H1 (cell line): ENCODE measurements at places on chromosomes 12 and 14.

DNA sequence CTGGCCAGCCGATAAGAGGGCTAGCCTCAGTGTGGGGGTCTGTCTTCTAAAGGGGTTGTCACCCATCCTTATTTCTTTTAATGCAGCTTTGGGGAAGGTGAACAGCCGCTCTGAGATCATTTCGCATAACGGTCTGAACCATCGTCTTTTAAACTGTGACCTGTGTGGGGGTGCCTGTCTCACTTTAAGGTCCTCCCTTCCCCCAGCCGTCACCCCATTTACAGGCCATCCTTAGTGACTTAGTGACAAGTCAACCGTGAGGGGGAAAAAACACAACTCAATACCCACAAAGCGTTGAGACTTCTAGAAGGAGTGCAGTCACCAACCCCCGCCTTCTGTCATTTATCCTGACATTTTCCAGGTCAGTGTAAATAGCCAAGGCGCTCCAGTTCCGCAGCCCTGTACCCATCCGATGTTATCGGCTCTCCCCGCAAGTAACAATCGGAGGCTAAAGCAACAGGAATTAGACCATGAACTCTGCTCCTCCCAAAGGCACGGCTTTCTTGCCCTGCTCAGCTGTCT is 505 bp upstream of the DENND5B start:
- DNase-seq = no peak

DNA sequence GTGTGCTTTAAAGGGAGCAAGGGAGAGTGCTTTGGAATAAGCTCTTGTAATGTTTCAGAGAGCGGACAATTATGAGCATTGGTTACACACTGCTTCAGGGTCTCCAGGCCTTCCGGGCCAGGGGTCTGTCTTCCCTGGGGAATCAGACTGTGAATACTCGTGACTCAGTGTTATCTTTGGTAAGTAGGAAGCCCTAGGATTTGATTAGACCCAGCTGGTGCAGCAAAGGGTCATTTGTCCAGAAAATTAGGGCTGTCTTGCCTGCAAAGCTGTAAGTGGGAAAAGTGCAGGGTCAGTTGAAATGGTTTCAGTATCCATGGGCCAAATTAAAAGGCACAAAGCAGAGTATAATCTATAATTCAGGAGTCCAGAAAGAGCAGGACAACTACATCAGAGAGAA is 475.6 kb downstream of the MED13L start:
- no peak for DNase-seq

- DNase-seq = no peak
Measured at GRCh38 chr12:64081008-64081404, 141.1 kb downstream of the KICS2 start.

DNA sequence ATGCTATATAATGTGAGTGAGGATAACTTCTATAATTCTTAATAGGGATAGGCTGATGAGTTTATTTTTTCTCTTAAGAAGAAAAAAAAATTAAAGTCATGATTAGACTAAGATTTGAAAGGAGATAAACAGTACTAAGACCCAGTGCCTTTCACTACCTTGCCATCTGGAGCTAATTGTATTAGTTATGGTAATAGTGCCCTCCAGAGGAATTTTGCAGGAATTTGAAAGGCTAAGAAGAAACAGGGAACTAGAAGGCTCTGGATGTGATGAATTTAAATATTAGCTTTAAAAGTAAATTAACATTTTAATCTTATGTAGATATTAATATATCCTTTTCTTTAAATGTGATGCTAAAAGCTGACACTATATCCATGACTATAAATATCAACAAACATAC is 36.6 kb upstream of the PIK3C2G start:
- DNase-seq = no peak

- DNase-seq = no peak
Measured at GRCh38 chr12:27177706-27178105, 66.4 kb upstream of the STK38L start.

GRCh38 chr12:28033538-28033915 is 61.0 kb upstream of the PTHLH start:
- DNase-seq = no peak

GRCh38 chr14:85308531-85309300 is 221.2 kb upstream of the FLRT2 start:
- no peak for DNase-seq

DNA sequence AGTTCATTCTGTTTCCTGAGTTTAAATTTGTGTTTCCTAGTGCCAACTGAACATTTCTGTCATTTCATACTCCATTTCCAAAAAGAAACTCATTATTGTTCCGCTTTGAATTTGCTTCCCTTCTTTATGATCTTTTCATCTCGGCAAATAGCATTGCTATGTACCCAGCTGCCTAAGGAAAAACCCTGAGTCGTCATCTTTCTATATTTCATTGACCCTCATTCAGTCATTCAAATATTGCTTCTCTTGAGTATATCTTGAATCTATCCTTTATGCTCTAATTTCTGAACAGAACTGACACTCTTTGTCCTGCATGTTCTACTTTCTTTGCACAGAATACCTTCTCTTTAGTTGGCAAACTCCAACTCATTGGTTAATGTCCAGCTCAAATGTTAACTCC is 35.9 kb downstream of the ADIPOR2 start:
- no peak for DNase-seq

- no peak for DNase-seq
Measured at GRCh38 chr14:42550310-42550709, 943.6 kb downstream of the LRFN5 start.

DNA sequence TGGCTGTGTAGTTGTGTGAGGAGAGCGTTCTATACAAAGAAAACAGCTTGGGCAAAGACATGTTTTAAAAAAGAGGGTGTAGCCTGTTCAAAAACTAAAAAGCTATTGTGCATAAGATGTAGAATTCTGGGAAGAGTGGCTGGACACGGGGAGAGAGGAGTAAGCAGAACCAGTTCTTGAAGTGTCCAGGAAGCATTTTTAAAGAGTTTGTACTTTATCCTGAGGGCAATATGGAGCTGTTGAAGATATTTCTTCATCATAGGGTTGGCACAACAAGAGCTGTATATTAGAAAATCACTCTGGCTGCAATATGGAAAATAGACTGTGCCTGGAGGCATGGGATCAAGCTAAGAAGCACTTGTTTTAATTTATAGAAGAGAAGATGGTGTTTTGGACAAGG is 458.9 kb upstream of the LMO3 start:
- no peak for DNase-seq

- no peak for DNase-seq
Measured at GRCh38 chr14:77543240-77543551, 44.6 kb upstream of the ISM2 start.

DNA sequence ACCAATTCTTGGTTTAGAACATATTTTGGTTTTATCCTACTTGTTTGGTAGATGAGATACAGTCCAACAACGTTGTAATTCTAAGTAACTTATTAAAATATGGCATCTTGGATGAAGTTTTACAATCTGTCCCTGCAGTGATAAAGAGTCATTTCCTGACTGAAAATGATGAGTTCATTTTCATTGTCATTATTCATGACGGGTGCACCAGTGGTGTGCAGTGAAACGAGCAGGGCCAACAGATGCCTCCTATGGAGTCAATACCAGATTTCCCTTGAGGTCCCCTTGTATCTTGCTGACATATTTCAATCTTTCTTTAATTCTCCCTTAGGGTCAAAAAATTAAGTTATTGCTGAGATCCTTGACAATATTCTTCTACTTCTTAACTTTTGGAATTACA is 438.5 kb downstream of the LRIG3 start:
- DNase-seq = no peak

GRCh38 chr12:108642269-108642870 is 8.7 kb upstream of the SELPLG start:
- no peak for DNase-seq

GRCh38 chr12:9960590-9960989 is 10.6 kb upstream of the CLEC12A start:
- no peak for DNase-seq

DNA sequence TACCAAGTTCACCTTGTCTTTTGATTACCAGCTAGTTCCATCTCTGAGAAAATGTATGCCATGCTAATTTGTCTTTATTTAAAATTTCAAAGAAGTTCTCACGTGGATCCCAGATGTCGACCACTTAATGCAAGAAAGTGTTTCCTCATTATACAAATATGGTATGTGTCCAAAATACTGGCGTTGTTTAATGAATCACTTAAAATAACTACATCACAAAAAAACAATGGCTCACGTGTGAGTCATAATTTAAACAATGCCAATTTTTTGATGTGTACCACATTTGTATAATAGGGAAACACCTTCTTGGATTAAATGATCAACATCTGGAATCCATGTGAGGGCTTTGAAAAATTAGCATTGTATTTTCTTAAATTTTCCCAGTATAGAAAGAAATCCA is 40.8 kb downstream of the DBX2 start:
- DNase-seq = no peak

GRCh38 chr14:77338302-77338701 is 17.5 kb downstream of the GSTZ1 start:
- DNase-seq = peak; percentile 49

GRCh38 chr14:70904373-70904772 is 2.9 kb upstream of the PCNX1 start:
- no peak for DNase-seq
